ENCODE measurements at places on chromosomes 11 and 22.

- no peak for DNase-seq
Measured at GRCh38 chr11:109972939-109973338, 120.3 kb upstream of the ZC3H12C start.

DNA sequence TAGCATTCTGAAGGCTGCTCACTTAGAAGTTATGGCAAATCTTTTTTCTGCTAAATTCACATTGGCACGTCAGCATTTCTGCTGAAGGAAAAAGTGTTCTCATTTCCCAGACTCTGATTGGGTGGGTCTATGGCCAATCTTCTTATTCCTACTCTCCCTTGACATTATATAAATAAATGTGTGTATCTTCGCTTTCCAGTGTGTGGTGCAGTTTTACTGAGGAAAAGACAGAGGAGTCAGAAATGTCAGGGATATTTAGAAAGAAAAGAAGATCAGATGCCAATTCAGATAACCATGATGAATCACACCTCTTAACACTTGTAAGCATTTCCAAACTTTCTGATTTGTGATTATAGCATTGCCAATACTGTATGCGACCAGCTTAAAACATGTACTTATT is 3.2 kb upstream of the BDNF start:
- DNase-seq, result no peak

GRCh38 chr11:110878513-110878912 is 166.3 kb upstream of the ARHGAP20 start:
- DNase-seq, result no peak

GRCh38 chr22:36493690-36494110 is 12.3 kb upstream of the TXN2 start:
- DNase-seq, result no peak
